ENCODE measurements at places on chromosomes 12 and 14.

DNA sequence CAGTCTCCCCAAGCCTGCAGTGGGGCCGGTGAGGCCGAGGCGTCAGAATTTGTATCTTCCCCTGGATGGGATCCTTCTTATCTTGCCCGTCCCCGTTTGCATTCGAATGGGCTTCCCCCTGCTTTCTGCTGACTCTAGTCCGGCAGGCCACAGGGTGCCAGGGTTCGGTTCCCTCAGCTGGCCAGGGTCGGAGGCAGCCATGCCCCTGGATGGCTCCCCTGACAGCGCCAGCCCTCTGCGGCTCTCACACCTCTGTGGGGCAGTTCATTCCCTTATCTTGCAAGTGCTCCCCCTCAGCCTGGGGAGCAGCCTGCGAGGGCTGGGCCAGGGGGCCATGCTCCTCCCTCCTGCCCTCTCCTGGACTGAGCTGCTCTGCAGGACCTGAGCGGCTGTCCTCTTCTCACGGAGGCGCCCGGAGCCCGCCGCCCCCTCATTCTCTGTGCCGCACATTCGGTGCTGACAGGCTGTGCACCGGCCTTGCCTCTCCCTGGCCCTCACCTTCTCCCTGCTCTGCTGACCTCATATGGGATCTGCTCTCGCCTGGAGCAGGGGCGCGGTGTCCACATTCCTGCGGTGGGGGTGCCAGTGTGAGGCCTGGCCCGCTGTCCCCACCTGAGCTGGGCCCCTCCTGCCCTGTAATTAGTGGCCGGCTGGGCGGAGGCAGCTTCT, 32.8 kb downstream of the KIF26A start:
- DNase-seq, result no peak

DNA sequence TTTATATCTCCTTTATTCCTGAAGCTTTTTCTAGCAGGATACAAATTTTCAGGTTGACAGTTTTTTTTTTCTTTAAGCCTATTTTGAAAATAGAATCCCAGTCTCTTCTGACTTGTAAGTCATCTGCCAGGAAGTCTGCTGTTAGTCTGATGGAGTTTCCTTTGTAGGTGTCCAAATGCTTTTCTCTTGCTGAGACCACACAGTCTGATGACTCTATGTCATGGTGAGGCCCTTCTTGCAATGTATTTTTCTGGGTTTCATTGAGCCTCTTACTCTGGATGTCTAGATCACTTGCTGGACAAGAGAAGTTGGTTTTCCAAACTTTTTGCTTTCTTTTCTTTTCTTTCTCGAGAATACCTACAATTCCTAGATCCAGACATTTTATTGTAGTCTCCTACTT, 30.6 kb downstream of the USP15 start:
- DNase-seq, result no peak

DNA sequence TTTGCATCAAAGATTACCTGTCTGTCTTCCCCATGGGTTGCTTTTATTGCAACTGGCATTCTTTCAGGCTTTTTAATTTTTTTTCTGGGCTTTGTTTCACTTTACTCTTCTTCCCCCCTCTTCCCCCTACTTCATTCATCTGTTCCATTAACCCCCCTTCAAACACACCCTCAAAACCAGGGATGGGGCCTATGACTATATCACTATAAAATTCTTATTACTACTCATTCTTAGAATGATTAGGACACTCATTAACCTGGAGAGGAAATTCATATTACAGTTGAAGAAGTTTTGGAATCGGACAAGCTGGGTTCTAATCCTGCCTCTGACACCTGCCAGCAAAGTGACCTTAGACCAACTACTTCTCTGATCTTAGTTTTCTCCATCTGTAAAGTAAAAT, 24.8 kb upstream of the MDM1 start:
- DNase-seq, result no peak

DNA sequence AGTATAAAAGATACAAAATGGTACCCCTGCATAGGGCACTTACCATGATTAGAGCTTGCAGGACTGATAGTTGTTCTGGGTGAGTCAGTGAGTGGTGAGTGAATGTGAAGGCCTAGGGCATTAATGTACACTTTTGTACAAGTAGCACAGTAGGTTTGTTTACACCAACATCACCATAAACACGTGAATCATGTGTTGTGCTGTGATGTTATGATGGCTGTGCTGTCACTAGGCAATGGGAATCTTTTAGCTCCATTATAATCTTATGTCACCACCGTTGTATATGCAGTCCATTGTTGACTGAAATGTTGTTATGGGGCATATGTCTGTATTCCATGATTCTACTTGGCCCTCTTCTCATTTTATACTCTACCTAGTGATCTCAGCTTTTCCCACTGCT, 11.8 kb downstream of the NUBPL start:
- DNase-seq, result no peak

DNA sequence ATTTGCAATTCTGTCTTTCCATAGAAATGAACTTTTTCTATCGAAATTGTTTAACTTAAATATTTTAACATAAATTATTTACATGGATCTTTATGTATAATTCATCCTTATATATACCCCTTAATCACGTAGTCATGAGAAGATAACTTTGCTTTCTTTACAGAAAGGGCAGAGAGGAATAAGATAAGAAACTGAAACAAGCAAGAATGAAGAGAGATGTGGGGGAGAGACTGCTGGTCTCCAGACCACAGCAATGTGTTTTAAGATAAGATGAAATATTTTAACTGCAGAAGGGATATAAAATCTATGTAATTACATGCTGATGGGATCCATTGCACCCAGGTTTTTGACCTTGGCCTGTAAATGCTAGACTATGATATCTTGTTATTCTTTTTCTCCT, 34.7 kb upstream of the DNM1L start:
- no peak for DNase-seq

GRCh38 chr12:11664101-11664500, 14.6 kb downstream of the ETV6 start:
- no peak for DNase-seq

DNA sequence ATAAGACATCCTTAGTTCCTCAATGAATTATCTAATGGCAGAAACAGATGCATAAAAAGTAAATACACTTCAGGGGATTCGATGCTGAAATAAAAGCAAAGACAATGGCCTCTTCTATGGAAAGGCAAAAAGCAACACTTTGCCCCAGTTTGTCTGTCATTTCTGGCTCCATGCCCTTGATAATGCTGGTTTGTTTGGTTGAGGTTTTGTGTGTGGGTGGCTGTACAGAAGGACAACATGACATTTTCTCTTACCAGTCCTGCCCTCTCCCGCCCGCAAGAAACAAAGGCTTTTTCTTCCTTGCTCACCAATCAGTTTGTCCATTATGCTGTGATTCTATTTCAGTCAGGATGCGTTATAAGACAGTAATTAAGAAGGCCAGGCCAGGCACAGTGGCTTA, 18.1 kb upstream of the WDR89 start:
- DNase-seq, result no peak
